ENCODE measurements at places on chromosomes 3 and 15.
A peak's percentile ranks its signal among the peaks of the same experiment; 100 is the strongest.

- no peak for DNase-seq
These were observed 134.6 kb upstream of the ROPN1 start for GRCh38 chr3:124126436-124127023.

DNA sequence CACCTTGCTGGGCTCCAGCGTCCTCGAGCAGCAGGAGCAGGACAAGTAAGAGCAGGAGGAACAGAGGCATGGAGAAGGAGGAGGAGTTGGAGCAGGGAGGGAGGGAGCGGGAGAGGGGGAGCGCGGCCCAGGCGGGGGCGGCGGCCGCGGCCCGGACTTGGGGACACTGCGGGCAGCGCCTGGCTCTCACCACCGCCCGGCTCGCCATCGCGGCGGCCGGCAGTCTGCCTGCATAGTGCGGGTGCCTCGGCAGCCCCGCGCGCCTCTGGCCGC, 440 bp downstream of the DCBLD2 start:
- DNase-seq: no peak

DNA sequence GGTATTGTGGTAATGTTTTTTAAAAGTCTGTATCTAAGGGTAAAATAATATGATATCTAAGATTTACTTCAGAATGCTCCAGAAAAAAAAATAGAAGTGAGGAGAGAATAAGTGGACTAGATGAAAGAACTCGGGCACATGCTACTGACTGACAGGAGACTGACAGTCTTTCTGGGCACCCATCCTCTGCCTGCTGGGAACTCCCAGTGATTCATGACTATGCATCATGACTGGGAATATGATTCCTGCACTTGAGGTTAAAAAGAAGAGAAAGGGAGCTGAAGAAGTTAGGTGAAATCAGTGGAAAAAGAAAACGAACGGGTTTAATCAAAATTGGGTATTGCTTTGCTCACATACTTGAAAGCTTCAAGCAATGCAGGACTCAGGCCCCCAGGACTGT, 35.7 kb upstream of the SPSB4 start:
- no peak for DNase-seq

DNA sequence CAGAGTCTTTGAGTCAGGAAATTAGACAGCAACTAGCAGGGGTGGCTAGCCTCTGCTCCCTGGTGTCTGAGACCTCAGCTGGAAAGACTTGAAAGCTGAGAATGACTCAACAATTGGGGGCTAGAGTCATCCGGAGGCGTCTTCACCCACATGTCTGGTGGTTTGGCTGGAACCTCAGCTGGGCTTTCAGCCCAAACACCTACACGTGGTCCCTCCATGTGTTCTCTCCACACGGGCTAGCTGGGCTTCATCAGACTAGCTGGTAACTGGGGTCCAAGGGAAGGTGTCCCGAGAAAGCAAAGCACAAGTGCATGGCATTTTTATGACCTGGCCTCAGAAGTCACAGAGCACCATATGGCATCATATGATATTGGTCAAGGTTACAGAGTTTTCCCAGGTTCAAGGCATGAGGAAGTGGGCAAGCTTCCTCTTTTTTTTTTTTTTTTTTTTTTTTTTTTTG, 19.9 kb upstream of the ABHD2 start:
- no peak for DNase-seq

DNA sequence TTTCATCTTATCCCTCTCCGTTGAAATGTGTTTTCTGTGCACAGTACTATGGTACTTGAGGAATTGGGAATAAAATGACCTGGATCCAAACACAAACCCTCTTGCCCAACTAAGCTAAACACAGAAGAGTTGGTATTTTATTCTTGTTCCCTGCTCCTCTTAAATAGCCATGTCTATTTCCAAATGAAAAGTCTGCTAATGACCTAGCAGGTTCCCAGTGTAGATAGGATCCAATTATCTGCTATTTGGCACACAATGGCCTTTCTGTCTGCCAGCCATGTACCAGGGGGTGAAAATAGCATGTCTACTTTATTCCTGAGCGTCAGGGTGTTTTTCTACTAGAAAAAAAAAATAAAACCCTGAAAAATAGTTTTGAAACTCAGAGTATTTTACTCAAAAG, 657.0 kb upstream of the NAALADL2 start:
- no peak for DNase-seq

DNA sequence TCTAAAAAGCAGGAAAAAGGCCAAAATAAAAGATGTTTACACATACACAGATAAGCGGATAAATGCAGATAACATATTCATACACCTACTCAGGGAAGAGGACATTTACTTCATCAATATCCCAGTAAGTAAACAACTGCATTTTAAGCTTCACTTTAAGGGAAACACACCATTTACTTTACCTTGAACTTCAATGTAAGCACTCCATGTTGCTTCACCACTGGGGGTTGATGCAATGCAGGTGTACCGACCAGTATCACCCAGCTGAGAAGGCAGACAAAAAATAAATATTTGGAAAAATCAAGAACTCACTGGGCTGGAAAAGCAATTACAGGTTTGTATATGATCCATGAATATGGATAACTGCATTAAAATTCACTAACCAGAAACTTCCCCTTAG, 1099.5 kb downstream of the ROBO1 start:
- DNase-seq: no peak

- no peak for DNase-seq
These were observed 832 bp downstream of the SLC41A3 start for GRCh38 chr3:126083138-126083445.

DNA sequence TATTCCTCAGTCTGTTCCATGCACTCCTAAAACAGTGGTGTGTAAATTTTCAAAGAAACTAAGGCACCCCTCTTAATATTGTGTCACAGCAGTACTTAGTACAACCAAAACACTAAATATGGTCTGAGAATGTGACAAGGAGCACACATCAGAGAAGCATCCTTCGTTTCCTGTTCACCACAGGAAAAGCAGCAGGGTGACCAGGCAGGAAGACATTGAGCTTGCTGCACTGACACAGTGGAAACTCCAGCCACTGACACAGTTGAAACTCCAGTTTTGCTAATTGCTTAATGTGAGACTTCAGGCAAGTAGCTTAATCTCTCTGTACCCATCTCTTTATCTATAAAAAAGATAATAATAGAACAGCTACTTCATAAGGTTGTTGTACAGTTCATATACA, 353.0 kb upstream of the RORA start:
- no peak for DNase-seq

DNA sequence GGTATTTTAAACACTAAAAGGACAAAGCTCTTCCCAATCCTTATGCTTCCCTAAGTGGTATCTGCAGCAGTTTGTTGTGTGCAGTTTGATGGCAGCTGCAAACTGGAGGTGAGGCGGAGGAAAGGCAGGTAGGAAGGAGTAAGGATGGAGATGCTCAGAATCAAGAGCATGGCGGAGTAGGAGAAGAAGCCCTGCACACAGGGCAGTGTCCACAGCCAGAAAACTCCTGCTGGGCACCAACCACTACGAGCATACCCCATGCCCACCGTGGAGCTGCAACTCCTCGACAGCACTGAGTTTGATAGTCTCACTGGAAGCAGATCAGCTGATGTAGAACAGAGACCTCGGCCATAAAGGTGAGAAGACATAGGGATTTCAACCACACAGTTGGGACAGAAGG, 30.3 kb upstream of the ESYT3 start:
- DNase-seq: no peak

DNA sequence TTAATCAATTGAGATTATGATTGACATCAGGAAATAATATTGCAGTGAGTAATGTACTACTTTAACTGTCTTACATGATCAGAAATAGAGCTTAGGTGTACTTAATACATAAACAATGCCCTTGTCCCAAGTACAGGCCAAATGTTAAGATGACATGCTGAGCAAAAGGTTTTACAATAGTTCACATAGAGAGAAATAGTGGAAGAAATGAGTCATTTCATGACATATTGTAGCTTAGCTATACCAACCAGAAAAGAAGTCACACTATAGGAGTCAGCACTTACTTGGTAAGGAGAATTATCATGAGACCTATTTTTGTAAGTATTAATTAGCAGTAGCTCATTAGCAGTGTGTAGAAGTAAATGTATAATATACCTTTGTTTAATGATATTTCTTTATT, 96.4 kb upstream of the NANOGP8 start:
- no peak for DNase-seq

DNA sequence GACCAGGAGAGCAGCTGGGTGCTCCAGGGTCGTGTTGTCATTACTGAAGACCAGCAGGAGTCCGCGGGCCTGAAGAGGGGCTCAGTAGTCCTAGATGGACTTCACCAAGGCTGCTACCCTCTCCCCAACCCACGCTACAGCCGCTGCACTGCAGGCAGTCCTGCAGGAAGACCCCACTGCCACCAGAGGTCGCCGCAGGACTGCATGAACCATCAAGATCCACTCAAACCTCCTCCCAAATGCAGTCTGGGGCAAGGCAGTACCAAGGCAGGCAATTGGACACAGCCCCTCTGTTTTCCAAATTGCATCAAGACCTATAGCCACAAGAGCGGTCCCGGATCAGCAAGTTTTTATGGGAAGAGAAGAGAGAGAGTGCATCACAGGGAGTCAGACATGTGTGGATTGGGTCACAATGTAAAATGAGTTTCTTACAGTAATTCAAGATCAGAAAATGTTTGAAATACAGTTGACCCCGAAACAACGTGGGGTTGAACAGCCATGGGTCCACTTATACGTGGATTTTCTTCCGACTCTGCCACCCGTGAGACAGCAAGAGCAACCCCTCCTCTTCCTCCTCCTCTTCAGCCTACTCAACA, 46.7 kb downstream of the DZIP1L start:
- DNase-seq: peak; percentile 47

DNA sequence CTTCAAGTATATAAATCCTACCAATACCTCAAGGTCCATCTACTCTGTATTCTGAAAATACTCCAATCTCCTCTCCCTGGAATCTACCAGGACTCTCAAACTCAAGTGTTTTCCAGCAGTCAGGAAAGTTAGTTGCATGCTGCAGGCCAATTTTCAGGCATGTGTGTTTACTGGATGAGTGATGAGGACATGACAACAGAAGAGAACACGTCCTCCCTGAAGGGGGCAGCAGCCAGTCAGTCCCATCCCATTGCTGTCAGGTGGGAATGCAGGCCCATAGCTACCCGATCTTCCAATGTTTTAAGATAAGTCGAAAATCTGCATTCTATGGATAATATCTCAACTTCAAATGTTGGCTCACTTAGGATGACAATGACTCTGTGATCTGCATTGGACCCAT, 496.2 kb downstream of the FHIT start:
- no peak for DNase-seq

- no peak for DNase-seq
These were observed 31.8 kb upstream of the SMAD3 start for GRCh38 chr15:67033571-67034044.

DNA sequence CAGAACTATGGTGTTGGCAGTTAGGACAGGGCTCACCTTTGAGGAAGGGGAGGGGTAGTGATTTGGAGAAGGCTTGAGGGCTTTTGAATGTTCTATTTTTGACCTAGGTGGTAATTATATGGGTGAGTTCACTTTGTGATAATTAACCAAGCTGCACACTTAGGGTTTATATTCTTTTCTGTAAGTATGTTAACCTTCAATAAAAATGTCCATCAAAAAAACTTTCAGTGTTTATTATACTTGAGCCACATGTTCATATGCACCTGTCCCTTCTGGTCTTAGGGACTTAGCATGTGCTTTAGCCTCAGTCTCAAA, 28.4 kb downstream of the PDE8A start:
- no peak for DNase-seq

DNA sequence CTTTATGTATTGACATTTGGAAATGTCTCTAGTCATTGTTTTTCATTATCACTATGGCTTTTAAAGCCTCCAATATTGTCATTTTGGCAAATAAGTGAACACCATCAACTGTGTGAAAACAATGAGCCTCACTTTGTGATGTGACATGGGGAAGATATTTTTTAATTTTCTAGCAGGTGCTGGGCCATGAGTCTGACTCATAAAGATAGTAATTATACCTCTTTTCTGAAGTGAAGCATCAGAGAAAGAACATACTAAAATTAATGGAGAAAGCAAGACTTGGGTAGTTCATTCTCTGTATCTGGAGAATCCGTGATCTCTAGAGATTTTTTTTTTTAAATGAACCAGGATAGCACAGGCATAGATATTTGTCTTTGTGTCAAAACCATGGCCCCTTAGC, 100.8 kb downstream of the CCNL1 start:
- no peak for DNase-seq

GRCh38 chr15:47674586-47675232, 42.6 kb upstream of the SEMA6D start:
- no peak for DNase-seq

DNA sequence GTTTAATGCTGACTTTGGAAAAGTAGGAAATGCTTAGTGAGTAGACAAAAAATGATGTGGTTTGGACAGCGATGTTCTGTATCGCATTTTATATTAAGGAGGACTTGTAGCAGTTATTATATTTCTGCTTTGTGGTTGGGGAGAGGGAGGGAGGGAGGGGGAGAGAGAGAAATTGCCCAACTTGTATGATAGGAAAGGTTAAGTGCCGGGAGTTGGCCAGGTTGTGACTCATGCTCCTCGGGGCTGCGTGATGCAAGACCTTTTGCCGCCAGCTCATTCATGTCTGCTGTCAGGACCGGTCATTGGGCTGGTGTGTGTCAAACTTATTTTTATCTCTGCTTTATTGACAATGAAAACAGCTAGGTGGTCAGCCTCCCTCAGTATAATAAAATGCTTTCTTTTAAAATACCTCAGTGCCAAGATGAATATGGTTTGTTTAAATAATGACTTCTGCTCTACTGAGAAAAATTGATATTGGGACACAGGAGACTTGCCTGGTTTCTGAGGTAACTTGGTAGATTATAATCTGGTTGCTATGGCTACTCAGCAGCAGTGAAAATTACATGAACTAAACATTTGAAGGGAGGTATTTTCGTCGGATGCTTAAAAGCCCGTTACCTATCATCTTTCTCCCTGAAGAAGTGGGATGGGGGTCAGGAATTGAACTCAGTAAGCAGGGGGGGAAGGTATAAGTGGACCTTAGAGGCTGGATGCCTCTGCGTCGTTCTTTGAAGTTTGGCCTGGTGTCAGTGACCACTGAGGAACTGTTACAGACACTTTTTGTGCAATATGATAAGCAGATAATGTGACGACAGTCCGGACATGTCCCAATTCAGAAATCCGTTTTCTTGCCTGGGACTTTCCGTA, 90.7 kb downstream of the FNDC3B start:
- peak; percentile 10 for DNase-seq

DNA sequence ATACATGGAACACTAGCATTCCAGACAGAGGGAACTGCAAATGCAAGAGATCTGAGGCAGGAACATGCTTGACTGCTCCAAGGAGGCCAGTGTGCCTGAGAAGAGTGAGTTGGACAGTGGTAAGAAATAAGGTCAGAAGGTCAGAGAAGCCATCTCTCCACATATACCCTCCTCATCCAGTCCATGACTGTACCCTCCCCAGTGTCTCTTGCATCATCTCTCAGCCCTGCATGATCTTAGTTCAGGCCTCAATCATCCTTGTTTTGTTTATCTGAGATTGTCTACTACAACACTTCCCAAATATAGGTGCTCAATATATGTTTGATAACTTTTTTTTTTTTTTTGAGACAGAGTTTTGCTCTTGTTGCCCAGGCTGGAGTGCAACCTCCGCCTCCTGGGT, 5.5 kb upstream of the RSL24D1 start:
- DNase-seq: no peak

DNA sequence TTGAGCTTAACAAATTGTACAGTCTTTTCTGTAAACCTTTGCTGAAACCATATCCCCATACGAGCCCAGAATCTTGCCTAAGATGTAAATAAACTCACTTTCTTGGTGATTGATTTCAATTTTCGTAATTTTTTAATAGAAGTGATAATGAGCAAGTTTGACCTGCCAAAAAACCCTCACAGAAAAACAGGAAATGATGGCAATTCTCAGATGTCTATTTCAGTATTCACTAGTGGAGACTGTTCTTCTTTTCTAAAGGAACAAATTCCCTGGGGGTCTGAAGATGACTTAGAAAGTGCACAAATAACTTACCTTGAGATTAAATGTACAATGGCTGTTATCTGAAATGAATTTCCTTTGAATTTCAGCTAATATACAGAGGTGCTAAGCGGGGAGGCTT, 116.5 kb upstream of the CMC1 start:
- no peak for DNase-seq

Measured in stimulated activated CD4-positive, alpha-beta T cell treated with anti-CD3 and anti-CD28 coated beads, Interleukin-15, amount 100 ng/mL, for 1 hour (primary cell).